ENCODE measurements at places on chromosomes 12 and 14.

GRCh38 chr12:132559652-132560363 lies 50.6 kb downstream of the LRCOL1 start:
- DNase-seq: no peak

- no peak for DNase-seq
Measured at GRCh38 chr12:95802482-95803270, 12.1 kb upstream of the NTN4 start.

DNA sequence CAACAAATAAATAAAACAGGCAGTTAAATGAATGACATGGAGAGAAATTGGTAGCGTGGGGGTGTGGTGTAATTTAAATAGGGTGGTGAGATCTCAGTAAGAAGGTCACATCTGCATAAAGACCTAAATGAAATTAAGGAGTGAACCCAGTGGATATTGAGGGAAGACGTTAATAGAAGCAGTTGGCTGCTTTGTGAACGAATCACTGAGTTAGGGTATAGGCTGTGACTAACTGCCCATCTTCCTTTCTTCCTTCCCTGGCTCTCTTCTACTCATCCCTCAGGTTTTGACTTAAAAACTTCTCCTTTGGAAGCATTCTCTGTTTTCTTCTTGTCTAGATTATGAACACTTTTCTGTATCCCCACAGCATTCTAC lies 64.7 kb downstream of the BTG1 start:
- DNase-seq: no peak

DNA sequence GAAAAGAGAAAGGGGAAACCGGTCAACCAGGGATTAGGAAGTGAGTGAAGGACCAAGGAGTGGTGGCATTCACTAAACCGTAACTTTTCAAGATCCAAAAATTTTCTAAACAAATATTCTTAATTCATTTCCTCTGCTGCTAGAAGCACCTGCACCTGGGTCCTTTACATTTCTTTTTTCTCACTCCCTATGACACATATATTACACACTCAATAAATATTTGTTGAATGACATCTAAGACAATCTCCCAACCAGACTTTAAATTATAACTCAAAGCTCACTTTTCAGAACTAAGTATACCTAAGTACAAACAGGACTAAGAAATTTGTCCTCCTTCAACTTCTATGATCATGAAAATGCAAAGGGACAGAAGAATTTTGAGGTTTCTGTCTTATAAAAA lies 11.1 kb downstream of the TTC5 start:
- DNase-seq: no peak

DNA sequence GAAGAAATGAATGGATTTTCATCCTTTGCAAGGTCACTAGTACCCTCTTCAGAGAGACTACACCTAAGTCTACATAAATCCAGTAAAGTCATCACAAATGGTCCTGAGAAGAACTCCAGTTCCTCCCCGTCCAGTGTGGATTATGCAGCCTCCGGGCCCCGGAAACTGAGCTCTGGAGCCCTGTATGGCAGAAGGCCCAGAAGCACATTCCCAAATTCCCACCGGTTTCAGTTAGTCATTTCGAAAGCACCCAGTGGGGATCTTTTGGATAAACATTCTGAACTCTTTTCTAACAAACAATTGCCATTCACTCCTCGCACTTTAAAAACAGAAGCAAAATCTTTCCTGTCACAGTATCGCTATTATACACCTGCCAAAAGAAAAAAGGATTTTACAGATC lies 40.8 kb downstream of the SPATA7 start:
- DNase-seq: no peak

DNA sequence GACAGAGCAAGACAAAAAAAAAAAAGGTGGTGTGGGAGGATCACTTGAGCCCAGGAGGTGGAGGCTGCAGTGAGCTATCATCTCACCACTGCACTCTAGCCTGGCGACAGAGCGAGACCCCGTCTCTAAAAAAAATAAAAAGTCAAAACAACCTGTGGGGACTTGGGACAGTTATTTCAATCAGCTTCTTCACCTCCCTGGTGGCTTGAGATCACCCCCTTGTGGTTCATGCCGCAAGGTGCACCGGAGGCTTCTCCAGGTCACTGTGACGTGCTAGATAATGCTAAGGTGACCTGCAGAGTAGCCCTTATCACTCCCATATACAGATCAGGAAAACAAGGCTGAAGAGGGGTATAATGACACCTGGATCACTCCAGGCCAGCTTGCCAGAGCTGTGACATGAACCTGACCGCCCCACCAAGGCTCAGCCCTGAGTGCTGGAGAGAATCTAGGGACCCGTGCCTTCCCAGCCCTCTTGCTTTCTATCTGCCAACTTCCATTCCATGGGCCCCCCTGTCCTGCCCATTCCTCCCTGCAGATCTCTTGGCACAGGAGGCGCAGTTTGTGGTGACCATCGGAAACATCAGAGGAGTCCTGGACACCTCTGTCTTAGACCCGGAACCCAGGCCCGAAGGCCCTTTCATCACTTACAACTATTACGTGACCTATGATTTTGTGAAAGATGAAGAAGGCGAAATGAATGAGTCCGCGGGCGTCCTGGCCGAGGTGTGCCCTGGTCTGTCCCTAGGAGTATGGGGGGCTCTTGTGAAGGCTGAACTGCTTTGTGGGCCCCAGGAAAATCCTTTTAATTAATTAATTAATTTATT lies 8.1 kb downstream of the LRRC43 start:
- DNase-seq: peak; percentile 27

DNA sequence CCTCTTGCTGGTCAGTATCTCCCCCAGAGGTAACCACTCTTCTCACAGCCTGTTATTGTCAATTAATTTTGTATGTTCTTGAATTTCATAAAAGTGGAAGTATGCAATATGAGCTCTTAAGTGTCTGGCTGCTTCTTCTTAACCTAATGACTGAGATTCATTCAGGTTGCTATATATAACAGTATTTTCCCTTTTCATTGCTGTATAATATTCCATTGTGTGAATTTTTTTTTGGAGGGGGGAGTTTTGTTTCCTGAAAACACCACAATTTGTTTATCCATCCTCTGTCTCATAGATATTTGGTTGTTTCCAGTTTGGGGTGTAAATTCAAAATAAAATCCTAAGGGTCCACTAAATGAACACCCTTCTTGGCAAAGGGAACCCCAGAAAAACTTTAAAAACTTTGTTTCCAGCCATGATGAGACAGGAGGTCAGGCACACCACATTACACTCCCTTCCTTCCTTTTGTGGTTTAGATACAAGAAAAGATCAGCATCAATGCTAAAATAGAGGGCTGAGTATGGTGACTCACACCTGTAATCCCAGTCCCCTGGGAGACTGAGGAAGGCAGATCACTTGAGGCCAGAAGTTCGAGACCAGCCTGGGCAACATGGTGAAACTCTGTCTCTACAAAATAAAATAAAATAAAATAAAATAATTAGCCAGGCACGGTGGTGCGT lies 4.1 kb upstream of the DAO start:
- DNase-seq: no peak

GRCh38 chr12:28237423-28237822 lies 47.2 kb downstream of the CCDC91 start:
- no peak for DNase-seq

DNA sequence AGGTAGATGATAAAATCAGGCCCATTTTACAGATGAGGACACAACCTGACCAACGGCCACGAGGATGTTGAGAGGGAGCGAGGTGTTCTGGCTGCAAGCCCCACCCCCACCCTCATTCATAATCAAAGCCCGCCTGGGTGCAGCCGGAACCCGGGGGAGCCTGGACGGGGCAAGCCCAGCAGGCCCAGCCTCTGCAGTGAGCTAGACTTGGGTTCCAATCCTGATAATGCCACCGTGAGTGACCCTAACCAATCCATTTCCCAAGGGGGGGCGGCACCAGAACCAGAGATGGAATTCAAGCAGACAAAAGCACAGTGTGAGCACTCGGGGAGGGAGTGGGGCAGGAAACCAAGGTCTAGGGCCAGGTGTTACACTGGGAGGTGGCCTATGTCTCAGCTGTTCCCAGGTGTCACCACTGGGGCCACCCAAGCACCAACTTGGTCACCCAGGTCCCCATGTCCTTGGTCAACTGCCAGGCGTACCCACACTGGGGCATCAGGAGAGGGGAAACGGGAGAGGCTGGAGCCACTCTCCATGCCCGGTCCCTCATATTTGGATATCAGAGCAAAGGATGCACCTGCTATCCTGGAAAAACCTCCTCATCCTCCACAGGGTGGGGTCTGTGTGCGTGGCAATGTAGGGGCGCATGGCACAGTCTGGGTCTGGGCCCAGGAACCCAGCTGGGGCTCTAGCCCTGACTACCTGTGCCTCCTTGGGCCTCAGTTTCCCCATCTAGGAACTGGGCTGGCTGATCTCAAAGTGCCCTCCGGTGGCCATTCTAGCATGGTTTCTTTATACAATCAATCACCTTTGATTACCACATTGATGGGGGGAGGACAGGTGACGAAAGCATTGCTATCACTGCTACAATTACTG lies 58.4 kb downstream of the FAM222A start:
- DNase-seq: no peak

GRCh38 chr12:68479896-68480291 lies 130.8 kb upstream of the RAP1B start:
- DNase-seq: no peak

GRCh38 chr12:50638482-50638880 lies 125.4 kb upstream of the ATF1 start:
- DNase-seq: no peak

GRCh38 chr14:32134448-32135097 lies 57.5 kb downstream of the ARHGAP5 start:
- no peak for DNase-seq

GRCh38 chr14:68733086-68733914 lies 59.6 kb downstream of the ZFP36L1 start:
- DNase-seq: no peak

- no peak for DNase-seq
Measured at GRCh38 chr12:98544751-98545150, 29.4 kb downstream of the TMPO start.

DNA sequence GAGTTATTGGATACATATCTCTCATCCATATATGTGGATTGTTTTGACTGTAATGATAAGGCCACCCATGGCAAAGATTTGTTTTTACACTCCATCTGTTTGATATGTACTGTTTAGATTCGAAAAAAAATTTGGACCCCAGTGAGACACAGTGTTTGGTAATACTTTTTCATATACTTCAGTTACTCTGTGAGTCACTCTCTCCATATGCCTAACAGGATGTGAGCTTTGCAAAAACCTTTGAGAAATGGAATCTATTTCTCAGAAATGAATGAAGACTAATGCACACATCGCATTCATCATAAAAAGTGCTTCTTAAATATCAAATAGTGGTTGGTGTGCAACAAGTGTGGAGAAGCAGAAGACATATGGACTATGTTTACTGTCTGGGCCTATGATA lies 781.5 kb downstream of the SLC6A15 start:
- DNase-seq: no peak

DNA sequence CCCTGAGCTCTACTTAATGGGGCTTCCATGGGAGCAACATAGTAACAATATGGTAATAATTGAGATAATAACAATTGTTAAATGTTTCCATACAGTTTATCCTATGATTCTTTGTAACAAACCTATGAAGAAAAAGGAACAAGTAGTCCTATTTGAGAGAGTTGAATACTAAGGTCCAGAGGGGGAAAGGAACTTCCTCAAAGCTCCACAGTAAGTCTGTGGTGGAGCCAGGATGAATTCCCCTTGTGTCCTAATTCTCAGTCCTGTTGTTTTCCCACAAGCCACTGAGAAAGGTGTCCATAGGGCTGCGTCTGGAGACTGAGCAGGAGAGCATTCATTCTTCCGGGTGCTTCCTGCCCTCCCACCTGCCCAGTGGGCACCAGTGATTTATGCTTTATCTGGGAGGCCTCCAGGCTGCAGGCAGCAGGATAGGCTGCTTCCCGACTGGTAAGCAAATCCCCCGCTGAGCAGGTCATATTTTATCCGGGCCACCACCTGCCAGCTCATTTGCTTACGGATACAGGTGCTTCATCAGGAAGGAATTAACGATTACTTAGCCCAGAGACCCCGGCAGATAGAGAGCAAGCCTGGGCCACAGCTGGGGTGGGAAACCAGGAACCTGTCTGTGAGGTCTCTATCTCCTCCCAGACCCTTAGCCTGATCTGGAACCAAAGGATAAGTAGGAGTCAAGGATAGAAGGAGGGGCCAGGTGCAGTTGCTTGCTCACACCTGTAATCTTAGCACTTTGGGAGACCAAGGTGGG lies 33.9 kb upstream of the FAM222A start:
- DNase-seq: no peak

DNA sequence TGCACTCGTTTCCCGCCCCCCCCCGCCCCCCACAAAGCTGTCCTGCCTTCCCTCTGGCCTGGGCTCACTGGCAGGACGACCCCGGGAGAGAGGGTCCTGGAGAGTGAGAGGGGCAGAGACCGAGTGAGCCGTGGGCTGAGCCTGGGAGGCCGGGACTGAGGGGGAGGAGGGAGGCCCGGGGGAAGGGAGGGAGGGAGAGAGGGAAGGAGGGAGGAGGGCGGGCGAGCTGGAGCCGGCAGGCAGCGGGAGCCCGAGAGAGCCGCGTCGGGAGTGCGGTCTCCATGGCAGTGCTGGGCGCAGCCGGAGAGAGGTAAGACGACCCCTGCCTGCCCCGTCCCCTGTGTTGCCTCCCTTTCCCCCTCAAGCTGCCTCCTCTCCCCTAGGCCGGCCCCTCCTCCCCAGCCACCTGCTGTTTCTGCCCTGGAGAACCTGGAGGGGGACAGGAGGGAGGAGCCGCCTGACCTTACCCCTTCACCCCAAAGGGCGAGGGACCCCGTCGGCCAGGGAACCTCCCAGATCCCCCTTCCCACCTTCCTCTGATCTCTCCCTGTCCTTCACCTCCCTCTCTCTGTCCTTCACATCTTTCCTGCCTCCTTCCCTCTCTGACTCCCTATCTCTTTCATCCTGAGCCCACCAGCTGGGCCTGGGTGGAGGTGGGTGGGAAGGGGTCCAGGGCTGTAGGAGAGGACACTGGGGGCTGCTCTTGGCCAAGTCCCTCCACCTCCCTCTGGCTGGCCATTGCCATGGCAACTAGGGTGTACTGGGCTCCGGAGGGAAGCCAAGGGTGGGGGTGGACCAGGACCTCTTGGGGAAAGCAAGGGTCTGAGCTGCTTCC lies at the start of gene GPR162:
GPR162 (plus strand) TSS at position 231 of the 835 bp plus-strand sequence. CDS start 2,078 bp downstream, outside the sequence.
- DNase-seq: no peak

DNA sequence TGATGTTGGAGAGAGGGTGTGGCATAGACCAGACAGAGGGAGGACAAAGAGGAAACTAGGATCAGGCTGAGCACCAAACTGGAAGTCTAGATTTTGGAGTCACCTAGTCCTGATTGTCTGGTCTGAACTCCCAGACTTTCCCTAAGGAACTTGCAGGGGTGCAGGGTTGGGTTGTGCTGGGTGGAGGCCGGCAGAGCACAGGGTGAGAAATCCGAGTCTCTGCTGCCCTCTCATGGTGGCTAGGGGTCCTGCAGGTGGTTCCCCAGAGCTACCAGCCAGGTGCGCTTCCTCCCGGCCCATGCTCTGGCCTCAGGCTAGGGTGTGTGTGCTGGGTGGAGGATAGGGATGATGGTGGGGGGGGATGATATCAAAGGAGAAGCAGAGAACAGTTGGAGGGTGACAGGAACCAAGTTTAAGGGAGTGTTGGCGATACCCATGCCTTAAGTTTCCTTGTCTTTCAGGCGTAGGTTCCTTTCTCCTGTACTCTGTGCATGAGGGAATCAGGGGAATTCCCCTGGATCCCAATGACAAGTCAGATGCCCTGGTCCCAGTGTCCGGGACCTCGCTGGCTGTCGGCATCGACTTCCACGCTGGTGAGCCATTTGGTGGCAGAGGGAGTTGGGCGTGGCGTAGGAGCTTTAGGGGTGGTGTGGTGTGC lies 33.5 kb upstream of the NXPH4 start:
- DNase-seq: peak; percentile 50

GRCh38 chr12:112456029-112456428 lies 37.3 kb downstream of the PTPN11 start:
- no peak for DNase-seq

- no peak for DNase-seq
Measured at GRCh38 chr12:41058266-41058665, 129.9 kb upstream of the PDZRN4 start.

Data from stimulated activated CD8-positive, alpha-beta memory T cell treated with anti-CD3 and anti-CD28 coated beads, Interleukin-2, amount 100 ng/mL, for 1 hour (primary cell).